Motor neuron (in vitro differentiated cells): ENCODE measurements at places on chromosomes 11 and 22. TPM values are rescaled to one million over a fixed set of nuclear protein-coding genes. Genes with fewer than 3 reads are reported as not detected.

DNA sequence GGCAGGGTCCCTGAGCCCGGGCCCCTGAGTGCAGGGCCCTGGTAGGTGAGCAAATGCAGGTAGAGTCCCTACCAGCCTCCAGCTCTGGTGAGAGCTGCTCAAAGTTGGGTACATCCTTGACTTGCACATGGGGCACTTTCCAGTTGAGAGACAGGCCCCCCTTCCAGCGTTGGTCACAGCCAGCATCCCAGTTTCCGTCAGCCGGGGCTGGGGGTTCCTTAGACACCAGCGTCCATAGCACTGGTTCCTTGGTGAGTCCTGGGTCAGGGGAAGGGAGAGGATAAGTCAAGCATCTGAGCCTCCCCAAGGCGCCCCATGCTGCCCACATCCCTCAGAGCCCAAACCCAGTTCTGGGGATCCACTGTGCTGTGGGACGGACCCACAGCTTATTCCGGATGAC is 5.6 kb downstream of the PNPLA5 start:
- ATAC-seq, result no peak

The DNAJB7 gene
- 1.0 and 1.4 TPM in 2 replicates for total RNA-seq

DNA sequence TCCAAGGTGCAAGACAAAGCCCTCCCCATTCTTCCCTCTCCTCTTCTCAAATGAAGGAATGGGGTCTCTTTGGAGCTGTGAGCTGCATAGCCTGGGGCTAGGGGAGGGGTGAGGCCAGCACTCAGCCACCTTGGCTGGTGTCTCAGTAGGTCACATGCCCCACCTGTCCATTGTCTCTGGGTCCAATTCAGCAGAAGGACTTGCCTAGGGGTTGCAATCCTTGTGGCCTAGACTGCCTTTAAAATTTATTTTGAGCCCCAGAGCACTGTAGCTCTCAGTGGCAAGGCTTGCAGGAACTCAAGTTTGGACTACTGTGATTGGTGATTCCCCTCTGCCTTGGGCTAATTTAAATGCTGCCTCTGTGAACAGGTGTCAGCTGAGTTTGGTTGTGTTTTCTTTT is 336.7 kb downstream of the DDX10 start:
- no peak for ATAC-seq

The PAX6 gene
- total RNA-seq, result 8.6 and 10.6 TPM in 2 replicates

DNA sequence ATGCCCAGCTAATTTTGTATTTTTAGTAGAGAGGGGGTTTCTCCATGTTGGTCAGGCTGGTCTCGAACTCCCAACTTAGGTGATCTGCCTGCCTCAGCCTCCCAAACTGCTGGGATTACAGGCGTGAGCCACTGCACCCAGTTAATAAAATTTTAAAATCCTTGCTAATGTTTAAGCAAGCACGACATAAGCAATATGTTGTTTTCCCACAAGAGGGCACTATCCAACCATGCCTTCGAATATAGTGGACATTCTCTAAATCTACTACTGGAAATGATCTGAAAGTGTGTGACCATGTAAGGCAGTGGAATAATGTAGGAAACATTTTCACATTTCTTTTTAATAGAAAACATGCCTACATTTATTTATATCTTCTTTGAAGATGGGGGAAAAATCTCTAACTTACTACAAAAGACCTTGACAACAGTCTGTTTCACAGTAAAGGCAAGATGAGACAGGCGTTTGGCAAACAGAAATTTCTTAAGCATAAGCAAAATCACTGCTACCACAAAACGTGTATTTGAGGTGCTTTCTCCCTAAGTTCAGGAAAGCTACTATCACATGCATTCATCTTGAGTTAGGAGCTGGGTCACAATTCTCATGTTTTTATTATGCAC is 38.2 kb downstream of the PITPNB start:
- peak; percentile 54 for ATAC-seq

- ATAC-seq, result no peak
These were observed 13.6 kb downstream of the ZC3H12C start for GRCh38 chr11:110106713-110107274.

DNA sequence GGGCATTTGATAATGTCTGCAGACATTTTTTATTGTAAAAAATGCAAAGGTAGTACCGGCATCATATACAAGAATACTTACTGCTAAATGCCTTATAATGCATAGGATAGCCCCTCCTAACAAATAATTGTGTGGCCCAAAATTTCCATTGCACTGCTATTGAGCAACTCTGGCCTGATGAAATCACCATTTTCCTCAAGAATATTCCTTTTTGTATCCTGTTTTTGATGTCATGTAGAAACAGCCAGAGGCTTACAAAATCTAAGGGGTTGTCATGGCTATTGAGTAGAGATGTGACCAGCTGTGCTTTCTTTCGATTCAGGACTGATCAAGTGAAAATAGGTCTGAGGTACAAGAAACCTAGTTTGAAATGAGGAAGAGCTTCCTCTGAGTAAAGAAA is 854.3 kb downstream of the KCNA4 start:
- ATAC-seq, result no peak

- peak; percentile 87 for ATAC-seq
These were observed 30.3 kb upstream of the ASPHD2 start for GRCh38 chr22:26398741-26399153.
